Activated T-helper 1 cell treated with anti-CD3 and anti-CD28 coated beads, Interleukin-12 subunit alpha, Interleukin-12 subunit beta, Interleukin-2, Interleukin-4 antibody, amounts not matched to agents 30 ng/mL and 10 ng/mL and 1 ng/mL, durations not matched to agents 14 hours and 24 hours and 36 hours (primary cell): ENCODE measurements at places on chromosomes 3 and 15. TPM values are rescaled to one million over a fixed set of nuclear protein-coding genes. Genes with fewer than 3 reads are reported as not detected.

DNA sequence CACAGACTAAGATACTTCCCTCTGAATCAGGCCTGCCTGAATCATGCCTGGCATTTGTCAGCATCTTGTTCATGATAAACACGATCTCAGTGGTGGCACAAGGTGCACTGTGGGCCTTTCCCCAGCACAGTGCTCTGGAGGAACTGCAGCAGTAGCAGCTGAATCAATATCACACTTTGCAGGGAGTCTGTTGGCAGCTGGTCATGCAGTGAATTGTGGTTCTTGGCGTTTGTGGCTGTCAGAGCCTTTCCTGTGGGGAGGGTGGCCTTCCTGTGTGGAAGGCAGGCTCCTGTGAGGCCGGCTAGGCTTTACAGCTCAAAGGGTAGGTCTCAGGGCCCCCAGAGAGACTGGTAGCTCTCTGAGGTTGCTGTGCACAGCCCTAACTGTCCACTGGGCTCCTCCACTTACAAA, 54.4 kb upstream of the TLE3 start:
- no peak for DNase-seq

DNA sequence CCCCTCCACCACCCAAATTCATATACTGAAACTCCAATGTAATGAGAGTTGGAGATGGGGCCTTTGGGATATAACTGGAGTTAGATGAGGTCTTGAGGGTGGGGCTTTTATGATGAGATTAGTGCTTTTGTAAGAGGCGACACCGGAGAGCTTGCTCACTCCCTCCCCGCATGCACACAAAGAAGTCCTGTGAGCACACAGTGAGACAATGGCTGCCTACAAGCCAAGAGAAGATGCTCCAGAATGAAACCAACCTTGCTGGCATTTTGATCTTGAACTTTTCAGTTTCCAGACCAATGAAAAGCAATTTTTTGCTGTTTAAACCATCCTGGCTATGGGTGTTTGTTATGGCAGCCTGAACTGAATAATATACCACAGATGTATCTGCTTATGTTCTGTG, 109.0 kb downstream of the SAMMSON start:
- no peak for DNase-seq

- no peak for DNase-seq
Measured at GRCh38 chr3:169429328-169429727, 234.2 kb downstream of the MECOM start.

GRCh38 chr3:194056731-194057415, 79.1 kb upstream of the HES1 start:
- no peak for DNase-seq

DNA sequence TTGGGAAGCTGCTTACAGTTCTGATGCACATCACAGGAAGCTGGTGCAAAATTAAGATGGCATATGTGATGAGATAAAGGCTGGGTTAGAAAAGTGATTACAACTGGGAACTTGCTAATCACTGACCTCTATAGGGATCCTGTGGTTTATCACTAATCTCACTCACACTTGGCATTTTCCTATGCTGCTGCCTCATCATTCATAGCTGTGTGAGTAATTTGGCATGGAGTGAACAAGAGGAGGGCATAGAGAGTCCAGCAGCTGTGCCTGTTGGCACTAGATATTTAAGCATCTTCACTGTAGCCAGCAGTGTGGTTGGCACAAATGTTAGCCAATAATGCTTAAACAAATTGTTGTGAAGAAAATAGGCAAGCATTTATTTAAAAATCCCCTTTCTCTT, 217.7 kb upstream of the CGNL1 start:
- no peak for DNase-seq

DNA sequence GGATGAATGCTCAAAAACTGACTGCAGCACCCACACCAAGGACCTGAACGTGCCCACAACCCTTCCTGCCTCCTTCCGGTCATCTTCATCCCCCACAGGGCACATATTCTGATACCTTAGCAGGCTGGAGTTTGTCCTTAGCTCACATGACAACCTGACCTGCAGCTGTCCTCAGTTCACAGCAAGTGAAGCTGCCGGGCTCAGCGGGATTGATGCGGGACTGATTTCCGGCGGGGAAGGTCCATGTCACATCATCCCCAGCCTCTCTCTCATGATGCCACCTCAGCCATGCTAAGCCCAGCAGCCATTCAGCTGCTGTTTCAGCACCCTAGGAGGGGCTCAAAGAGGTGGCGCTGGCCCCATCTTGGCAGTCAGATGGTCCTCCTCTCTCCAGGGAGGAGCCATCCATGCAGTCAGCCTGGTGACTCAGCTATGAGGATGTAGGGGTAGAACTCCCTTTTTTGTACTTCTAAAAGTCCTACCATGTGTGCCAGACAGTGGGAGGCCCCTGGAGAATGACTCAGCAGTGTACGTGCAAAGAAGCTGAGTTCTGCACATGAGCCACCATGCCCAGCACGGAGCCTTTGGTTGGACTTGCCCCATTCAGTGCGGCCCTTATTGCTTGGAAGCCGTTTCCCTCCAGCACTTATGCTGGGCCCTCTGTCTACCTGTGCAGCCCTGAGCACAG, 9.5 kb downstream of the CA12 start:
- DNase-seq = no peak

DNA sequence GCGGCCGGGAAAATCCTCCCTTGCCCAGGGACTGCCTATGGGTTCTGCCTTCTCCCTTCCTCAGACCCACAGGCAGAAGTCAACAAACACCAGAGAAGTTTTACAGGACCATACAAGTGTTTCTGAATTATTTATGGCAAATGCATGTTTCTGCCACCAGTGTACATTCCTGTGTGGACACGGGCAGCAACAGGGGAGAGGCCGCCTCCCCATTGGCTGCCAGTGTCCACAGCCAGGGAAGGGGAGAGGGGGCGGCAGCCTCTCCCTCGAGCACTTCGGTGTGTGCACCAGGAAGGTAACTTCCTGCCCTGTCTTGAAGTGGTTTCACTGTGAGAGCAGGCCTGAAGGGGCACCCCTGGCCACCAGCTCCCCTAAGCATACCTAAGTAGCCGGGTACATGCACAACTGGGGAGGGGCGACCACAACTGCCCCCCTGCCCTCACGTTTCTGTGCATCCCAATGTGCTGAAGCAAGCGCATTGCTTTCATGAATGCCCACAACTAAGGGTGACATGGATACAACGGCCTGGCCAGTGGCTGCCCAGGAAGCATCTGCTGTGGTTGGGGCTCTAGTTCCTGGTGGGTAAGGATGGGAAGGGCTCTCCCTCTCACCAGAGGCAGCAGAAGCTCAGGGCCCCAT, 14.8 kb upstream of the SHISA5 start:
- no peak for DNase-seq

DNA sequence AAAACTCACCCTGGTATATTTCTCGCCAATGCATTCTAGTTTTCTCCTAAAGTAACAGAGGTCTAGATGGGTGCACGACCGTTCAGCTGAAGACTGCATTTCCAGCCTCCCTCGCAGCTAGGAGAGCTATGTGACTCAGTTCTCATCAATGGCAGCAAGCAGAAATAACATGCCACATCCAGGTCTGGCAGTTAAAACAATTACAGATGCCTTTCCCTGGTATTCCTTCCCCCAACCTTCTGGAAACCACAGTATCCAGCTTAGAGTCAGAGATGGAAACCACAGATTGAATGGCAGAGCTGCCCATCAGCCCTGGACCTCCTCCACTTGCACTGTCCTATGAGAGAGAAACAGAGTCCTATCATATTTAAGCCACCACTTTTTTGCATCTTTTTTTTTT, 4.8 kb downstream of the HAPLN3 start:
- DNase-seq = no peak

DNA sequence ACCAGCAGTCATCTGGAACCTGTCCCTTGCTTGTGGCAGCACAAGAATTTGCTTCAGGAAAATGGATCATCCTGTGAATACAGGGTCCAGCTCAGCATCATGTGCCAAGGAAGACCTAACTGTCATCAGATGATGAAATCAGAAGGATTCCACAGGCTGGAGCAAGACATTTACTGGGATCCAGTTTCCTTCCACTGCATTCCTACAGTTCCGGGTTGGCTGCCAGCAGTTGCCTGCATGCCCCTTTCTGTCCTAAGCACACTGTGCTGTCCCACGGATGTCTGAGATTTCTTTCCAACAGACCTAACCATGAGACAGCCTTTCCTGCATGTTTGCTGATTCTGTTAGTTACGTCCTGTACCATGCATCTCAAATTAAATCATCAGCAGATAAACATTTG, 140.7 kb downstream of the IMPG2 start:
- DNase-seq = no peak

GRCh38 chr3:88225326-88226008, 75.7 kb downstream of the C3orf38 start:
- DNase-seq = no peak

- DNase-seq = no peak
Measured at GRCh38 chr3:17160597-17160996, 275.8 kb downstream of the PLCL2 start.

DNA sequence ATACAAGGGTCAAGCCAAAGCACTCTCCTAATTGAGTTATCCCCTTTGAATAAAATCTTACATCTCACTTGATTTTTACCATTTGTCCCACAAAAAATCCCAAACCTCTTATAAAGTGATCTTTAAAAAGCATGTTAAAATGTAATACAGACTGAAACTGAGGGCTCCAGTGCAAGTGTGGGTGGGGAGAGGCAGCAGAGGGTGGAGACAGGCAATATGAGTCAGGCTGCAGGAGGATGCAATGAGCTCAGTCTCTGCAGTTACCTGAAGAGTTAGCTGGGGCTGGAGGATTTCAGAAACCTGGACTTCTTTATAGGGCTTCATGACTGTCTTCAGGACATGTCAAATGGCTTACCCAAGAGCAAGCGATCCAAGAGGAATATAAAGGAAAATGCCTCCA, 14.2 kb upstream of the COLQ start:
- peak; percentile 32 for DNase-seq

DNA sequence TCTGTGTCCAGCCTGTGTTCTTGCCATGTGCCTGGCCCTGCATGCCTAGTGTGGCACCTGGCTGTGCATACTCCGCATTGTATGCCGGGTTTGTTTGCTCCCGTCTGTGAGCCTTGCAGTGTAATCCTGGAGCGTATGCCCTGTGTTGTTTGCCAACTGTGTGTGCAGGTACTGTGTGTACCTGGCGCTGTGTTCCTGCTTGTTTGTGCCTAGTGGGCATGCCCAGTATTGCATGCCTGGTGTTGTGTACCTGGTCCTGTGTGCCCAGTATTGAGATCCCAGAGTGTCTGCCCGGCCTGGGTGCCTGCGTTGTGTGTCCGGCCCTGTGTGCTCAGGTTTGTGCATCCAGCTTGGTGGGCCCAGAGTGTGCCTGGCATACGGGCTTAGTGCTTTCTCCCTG, 54.5 kb upstream of the CHRNA7 start:
- no peak for DNase-seq

GRCh38 chr15:52803467-52804306, 13.6 kb upstream of the ONECUT1 start:
- no peak for DNase-seq

- DNase-seq = no peak
Measured at GRCh38 chr3:53850895-53851294, 4.5 kb downstream of the IL17RB start.

GRCh38 chr3:177144922-177145321, 52.4 kb downstream of the TBL1XR1 start:
- peak; percentile 35 for DNase-seq

DNA sequence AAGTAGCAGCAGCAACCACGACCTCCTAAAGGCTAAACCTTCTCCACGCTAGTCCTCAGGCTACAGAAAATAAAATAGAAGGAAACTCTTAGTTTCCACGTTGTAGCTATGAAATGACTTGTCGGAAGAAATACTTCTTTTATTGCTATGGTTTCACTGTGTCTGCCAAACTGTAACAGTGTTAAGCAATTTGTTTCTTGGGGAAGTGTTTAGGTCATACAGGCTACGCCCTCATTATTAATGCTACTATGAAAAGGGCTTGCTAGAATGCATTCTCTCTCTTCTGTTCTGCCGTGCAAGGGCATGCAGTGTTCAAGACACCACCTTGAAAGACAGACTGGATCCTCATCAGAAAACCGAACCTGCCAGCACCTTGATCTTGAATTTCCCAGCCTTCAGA, 462.7 kb downstream of the PLOD2 start:
- no peak for DNase-seq

DNA sequence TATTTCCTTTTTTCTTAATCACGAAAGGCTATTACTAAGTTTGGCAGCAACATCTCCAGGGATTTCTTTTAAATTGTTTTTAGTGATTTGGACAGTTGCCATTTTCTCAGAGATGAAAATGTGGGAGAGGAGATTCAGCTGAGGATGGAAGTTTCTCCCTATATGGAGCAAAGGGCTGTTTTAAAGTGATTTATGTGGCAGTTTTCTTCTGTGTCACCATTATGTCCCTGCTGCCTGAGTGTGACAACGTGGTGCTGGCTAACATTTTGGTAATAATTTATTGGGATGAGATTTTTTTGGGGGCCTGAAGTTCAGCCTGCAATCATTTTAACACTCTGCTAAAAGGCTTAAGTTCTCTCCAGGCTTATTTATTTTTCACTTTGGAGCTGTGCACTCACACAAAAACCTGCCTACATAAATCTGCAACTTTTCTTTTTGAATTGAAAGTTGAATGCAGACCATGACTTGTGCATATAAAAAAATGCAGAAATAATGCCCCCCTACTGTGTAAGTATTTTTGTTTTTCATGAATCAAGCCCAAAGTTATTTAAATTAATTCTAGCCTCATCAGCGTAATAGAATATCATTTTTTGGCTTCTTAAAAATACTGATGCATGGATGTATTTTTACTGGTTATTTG, 210.9 kb downstream of the ZIC1 start:
- DNase-seq = no peak

DNA sequence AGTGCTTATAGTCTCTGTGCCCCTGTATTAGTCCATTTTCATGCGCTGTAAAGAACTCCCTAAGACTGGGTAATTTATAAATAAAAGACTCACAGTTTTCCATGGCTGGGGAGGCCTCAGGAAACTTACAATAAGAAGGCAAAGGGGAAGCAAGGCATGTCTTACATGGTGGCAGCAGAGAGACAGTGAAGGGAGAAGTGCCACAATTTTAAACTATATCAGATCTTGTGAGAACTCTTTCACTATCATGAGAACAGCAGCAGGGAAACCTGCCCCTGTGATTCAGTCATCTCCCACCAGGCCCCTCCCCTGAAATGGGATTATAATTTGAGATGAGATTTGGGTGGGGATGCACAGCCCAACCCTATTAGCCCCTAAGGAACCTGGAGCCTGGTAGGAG, 243.2 kb downstream of the EDEM1 start:
- no peak for DNase-seq

- DNase-seq = no peak
Measured at GRCh38 chr3:79247725-79248043, 520.1 kb downstream of the ROBO1 start.

DNA sequence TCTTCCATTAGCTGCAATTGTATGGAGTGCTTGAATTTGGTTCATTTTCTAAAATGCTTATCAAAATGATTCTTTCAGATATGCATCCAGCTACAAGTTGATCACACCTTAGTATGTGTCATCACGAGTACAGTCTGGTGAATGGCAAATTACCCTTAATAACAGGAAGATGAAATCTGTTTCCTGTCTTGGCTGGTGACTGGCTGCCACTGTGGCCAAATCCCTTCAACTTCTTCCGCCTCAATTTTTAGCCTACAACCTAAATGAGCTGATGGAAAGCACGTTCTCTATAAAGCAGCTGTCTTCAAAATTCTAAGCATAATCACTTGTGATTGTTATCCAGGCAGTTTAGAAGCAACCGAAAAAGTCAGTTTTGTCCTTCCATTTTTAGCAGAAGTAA, 387.1 kb upstream of the NECTIN3 start:
- no peak for DNase-seq

GRCh38 chr15:93932164-93932776, 299.1 kb upstream of the MCTP2 start:
- DNase-seq = no peak

Gene RYR3
- 0.02 TPM in 1 of 2 replicates, not detected in the other for total RNA-seq

Gene PARP15
- total RNA-seq = 12.8 and 13.2 TPM in 2 replicates

Gene AP3B2
- 0.21 TPM in 1 of 2 replicates, not detected in the other for total RNA-seq

Gene GOLGA8J
- total RNA-seq = 0.23 TPM in 1 of 2 replicates, not detected in the other

Gene EAF2
- 15.3 and 18.8 TPM in 2 replicates for total RNA-seq

Gene ERICH6
- not detected in 2 replicates for total RNA-seq
